Right forelimb (tissue), 1 donor: ENCODE measurements at places on chromosomes 4 and X.

- DNase-seq: no peak
These were observed 232.2 kb upstream of the IGFBP7 start for GRCh38 chr4:57342411-57342810.

DNA sequence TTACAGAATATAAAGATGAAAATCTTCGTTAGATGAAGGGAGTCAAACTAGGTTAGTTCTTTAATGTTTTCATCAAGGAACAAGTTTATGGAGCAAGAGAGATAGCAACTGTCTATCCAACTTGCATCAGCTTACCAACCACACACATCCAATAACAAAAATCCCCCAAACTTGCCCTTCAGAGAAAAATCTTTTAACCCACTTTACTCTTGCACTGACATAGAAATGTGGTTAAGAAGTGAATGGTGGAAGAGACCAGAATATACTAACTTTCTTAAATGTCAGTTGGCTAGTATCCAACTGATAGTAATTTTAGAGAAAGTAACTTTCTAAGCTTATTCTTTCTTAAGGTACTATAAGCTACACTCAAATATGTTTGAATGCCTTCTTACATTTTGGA, 1.7 kb upstream of the RAB9A start:
- DNase-seq: no peak

GRCh38 chr4:141705747-141706377, 69.5 kb downstream of the IL15 start:
- DNase-seq: no peak

DNA sequence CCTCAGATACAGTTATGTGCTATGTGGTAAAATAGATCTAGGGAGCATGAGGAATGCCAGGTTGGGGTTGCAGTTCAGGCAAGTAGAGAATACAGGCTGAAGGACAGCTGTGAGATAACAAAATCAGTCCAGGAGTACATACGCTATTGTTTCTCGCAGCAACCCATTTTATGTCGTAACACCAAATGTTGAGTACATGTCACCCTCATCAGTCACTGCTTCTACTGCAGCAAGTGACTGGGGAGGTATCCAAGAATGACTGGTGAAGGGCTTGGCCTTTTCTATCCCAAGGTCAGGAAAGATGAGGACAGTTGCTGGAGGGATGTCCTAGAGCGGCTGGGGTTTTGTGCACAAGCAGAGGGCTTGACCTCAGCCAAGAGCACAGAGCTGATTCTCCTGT, 172.1 kb downstream of the CBR4 start:
- DNase-seq: no peak

DNA sequence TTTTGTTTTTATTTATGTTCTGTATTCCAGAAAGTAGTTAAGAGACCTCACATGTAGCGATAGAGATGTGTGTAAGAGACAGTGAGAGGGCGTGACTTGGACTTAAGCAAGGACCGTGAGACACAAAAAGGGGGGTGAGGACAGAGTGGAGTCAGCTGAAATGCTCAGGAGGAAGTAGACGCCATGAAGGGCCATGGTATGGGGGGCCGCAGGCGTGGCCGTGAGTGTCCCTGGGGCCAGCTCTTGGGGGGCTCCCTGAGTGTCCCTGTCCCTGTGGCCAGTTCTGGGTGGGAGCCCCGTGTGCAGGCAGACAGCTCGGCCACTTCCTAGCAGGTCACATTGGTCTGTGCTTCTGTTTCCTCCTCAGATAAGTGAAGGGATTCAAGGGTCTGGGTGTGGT, 23.0 kb upstream of the MSANTD1 start:
- no peak for DNase-seq

DNA sequence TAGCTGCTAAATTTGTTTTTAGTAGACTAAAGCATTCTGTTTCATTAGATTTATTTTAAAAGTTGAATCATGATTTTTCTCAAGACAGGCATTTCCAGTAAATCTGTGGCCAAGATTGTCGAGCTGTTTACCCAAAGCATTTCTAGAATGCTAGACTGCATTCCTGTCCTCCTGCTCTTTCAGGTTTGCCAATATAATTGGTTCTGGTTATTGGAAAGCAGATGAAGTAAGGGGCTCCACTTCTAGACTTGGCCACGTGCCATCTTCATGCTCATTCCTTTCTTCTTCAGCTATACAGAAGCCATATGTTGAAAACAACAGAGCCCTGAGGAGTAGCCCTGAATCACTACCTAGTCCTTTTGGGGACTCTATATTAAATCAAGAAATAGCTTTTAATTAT, 62.5 kb downstream of the PGRMC2 start:
- DNase-seq: no peak

- DNase-seq: no peak
These were observed 142.0 kb upstream of the NUDT6 start for GRCh38 chr4:123064390-123064789.

DNA sequence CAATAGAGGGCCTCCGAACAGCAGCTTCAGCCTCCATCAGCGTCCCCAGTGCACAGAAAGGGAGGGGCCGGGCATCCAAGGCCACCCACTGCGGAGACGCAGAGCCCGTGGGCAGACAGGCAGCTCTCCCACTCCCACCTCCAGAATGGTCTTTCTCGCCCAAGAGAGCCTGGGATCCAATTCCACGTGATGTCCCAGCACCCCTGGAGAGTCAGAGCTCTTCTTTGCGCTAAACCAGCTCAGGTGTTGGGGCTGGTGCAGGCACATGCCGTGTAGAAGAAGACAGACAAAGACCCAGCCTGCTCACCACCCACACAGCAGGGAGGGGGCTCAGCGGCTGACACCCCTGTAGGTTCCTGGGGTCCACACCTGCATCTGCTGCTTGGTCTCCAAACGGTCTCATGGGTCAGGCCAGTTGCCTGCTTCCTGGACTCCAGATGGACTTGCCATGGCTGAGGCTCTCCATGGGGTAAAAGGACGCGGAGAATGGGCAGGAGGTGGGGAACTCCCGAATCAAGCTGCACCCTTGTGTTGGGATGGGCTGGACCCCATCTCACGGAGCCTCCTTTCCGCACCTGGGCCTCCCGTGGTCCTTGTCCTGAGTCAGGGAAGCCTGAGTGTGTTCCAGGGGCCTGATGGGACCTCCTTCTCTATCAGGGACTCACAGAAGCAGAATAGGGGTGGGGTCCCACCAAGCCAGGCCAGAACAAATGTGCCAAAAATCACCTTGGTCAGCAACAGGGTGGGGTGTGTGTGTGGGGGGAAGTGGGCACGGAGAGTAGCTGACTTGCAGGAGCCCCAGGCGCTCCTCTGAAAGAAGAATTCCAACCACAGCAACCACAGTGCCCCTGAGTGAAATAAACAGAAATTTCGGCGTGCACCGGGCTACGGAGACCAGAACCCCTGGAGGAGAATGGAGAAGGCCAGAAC, 11.6 kb upstream of the ASMTL start:
- DNase-seq: no peak

DNA sequence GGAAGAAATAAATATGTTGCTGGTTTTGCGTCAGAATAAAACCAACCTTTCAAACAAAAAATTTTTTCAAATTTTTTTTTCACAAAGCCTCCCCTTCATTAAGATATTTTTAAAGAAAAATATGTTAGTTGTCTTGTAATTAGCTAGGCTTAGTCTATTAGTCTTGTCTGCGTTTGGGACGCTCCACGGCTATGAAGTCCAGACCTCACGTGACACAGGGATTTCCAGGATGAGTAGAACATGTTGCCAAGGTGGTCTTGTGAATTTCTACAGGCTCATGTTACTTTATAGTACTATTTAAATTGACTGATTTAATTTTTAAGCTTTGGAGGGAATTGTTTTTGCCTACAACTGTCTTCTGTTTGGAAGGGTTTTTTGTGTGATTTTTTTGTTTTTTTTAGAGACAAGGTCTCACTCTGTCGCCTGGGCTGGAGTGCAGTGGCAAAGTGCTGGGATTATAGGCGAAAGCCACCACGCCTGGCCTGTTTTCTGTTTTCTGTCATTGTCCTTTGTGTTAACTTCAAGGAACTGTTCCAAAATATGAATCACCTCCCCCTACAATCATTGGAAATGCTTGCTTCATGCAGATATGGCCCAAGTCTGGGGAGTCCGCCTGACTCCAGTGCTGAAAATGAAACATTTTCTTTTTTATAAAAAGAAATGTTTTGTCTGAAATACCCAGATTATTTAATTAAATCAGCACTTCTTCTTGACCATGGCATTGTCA, 26.2 kb downstream of the TMEM144 start:
- no peak for DNase-seq

GRCh38 chr4:127498366-127498765, 134.4 kb upstream of the INTU start:
- DNase-seq: no peak

- DNase-seq: no peak
These were observed 10.4 kb downstream of the ACOT9 start for GRCh38 chrX:23732704-23733103.

DNA sequence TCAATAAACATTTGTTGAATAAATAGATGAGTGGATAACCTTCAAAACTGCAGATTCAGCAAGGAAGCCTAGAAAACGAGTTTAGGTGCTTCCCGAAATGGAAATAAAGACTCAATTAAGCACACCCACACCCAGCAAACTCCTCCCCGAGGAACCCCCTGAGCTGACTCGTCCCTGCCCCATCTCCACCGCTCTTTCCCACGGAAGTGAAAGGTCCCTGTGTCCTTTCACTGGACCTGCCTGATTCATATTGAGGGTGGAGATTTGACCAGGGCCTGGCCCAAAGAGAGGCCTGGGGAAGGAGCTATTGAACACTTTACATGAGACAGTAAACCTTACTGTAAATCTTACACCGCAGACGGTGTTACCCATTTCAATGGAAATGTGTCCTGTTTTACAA, 129.1 kb downstream of the CPZ start:
- DNase-seq: peak; percentile 12

DNA sequence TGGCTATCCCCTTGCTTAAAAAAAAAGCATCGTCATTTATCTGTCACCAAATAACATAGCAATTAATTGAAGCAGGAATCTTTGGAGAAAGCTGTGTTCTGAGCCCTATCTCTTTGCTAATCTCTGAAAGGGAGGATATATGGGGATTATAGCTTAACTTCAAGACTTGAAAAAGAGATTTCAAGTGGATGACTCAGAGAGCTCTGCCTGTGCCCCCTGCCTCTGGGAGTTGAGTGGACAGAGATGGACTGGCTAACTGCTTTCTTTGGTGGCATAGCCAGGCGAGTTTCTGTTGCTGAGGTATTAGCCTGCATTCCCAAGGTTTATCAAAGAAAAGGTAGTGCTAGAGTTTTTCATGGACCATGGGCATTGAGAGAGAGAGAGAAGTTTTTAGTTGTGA, 91.6 kb downstream of the DDIT4L start:
- no peak for DNase-seq

DNA sequence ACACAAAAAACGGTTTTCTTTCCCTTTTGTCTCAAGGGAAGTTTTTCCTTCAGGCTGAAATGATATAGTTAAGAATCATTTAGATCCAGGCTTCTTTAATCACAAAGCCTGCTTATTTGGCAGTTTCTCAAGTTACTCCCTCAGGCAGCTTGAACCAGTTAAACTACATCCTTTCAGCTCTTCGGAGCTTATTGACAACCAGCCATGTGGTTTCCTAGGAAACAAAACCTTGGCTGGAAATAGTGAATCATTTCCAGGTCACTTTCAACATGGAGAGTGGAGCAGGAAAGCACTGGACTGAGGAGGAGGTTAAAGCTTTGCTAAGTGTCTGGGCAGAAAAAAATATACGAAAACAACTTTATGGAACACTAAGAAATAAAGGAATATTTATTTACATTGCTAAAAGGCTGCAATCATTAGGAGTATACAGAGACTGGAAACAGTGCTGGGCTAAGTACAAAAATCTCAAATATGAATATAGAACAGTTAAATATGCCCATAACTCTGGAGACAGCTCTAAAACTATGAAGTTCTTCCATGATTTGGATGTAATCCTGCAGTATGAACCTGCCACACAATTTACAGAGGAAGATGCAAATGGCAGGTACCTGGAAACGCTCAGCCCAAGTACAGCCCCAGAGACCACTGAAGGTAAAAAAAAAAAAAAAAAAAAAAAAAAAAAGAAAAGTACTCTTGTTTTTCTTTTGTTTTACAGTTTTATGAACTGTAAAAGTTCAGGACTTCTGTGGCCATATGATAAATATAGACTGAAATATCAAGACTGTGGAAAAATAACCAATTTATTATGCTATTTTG, 23.2 kb upstream of the AASDH start:
- DNase-seq: peak; percentile 71

DNA sequence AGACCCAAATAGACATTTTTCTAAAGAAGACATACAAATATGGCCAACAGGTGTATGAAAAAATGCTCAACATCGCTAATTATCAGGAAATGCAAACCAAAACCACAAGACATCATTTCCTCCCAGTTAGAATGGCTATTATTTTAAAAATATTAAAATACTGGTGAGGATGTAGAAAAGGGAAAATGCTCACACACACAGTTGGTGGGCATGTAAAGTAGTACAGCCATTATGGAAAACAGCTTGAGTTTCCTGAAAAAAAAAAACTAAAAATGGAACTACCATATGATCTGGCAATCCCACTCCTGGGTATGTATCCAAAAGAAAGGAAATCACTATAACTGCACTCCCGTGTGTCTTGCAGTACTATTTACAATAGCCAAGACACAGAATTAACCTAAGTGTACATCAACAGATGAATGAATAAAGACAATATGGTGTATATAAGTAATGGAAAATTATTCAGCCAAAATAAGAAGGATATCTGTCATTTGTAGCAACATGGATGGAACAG, 128.9 kb upstream of the DKK2 start:
- DNase-seq: no peak
